H9 (cell line): ENCODE measurements at places on chromosomes 4 and X.

- peak; percentile 55 for DNase-seq
Measured at GRCh38 chr4:42568610-42569207, 88.2 kb downstream of the ATP8A1 start.

DNA sequence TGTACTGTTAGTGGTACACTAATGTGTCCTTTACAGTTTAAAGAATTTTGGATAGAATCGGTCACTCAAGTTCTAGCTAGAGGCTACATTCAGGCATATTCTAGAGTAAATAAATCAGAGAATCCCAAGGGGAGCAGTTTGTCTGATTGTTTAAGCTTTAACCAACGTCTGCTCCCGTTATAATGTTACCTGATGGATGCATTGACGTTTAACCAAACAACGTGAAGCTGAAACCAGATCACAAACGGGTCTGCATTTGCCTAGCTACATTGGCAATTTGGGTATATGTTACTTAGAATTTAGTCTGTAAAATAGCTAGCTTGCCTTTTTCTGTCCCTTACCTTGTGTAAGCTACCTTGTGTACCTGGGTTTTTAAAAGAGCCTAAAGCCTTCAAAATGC, 1.6 kb downstream of the PI4K2B start:
- no peak for DNase-seq

- DNase-seq = no peak
Measured at GRCh38 chr4:177951026-177951425, 508.8 kb upstream of the AGA start.

GRCh38 chrX:114903618-114904017, 113.8 kb downstream of the IL13RA2 start:
- DNase-seq = no peak

- no peak for DNase-seq
Measured at GRCh38 chr4:180564026-180564425, 1679.2 kb upstream of the TENM3 start.

GRCh38 chr4:4666693-4667621, 125.1 kb upstream of the STX18 start:
- peak; percentile 80 for DNase-seq
